ENCODE measurements at places on chromosomes 7 and 10.

GRCh38 chr7:35463176-35463700 is 209.3 kb upstream of the TBX20 start:
- no peak for DNase-seq

DNA sequence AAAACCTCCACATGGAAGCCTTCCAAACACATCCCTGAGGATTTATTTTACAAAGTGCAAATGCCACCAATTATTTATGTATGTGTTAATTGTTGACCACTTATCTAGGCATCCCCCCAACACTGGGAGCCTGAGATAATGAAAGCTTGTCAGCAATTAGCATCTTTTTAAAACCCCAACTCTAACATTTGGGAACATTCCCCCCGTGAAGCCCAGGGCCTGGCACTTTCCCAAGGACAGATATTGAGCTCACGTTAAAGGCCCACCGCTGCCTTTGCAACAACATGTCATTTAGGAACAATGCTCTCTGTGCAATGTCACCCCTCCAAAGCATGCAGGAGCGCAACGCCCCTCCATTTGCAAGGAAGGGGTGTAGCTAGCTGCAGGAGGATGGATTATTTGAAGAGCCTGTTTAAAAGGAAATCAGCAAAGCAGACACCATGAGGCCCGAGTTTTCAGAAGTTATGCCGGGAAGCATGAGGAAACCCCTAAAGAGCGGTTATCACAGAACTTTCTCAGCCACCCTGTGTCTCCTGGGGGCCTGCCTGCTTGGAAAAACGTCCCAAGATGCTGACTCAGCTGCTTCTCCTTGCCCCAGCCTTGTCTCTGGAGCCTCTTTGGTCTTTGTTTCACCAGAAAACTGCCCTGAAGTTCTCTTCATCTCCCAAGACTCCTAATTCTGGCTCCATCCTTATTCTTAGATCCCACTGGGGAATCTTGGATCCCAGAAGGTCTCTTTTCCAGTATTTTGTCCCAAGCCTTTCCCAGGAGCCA is 444.1 kb downstream of the GRID1 start:
- no peak for DNase-seq

GRCh38 chr10:97406064-97406463 is 4.9 kb upstream of the RRP12 start:
- DNase-seq = no peak

DNA sequence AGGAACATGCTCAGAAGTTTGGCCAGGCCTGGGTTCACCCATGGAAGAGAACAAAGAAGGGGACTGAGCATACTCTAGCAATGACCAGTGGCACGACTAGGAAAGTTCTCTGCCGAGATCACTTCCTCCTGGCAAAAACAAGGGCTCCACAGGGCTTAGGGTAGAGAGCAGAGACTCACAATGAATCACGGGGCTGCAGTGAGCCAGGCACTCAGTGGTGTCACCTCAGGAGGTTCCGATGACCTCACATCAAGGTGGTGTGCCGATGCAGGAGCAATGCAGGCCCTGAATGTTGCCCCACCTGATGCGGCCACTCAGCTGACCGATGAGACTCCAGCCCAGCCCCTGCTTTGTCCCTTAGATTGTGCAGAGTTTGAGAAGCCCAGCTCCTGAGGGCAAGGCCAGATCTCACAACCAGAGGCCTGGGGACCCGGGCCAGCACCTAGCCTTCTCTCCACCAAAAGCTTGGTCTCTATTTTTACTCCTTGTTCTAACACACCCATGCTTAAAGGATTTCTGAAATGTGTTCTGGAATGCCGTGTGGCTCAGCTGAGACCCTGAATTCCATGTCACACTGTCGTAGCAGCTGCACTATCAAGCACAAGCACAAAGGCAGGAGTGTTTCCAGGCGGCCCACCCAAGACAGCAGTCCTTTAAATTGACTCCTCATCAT is 60.9 kb downstream of the COBL start:
- no peak for DNase-seq

DNA sequence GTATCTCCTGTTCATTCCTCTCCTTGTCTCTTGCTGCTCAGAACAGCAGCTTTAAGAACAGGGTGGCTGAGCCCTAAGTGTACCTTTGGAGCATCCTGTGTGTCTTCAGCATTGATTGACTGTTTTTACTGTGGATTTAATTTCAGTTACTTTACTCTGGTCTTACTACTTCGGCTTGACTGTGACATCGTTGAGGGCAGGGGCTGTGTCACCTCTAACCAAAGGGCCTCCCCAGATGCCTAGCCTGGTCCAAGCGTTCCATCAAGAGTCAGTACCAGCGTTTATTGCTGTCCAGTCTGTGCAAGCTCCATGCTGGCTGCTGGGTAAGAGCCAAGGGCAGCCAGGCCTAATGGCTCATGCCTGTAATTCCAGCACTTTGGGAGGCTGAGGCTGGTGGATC is 32.4 kb downstream of the CCM2 start:
- DNase-seq = no peak

GRCh38 chr10:51367127-51367526 is 292.8 kb downstream of the PRKG1 start:
- no peak for DNase-seq

- DNase-seq = no peak
Measured at GRCh38 chr7:92332782-92333181, 87.0 kb downstream of the ANKIB1 start.

GRCh38 chr7:95104739-95105138 is 197.3 kb downstream of the PPP1R9A start:
- no peak for DNase-seq

- DNase-seq = peak; percentile 35
Measured at GRCh38 chr10:132158122-132158741, 28.5 kb upstream of the DPYSL4 start.

GRCh38 chr7:1969459-1970284 is 263.1 kb downstream of the MAD1L1 start:
- no peak for DNase-seq

GRCh38 chr7:3893789-3894153 is 592.7 kb downstream of the SDK1 start:
- no peak for DNase-seq

DNA sequence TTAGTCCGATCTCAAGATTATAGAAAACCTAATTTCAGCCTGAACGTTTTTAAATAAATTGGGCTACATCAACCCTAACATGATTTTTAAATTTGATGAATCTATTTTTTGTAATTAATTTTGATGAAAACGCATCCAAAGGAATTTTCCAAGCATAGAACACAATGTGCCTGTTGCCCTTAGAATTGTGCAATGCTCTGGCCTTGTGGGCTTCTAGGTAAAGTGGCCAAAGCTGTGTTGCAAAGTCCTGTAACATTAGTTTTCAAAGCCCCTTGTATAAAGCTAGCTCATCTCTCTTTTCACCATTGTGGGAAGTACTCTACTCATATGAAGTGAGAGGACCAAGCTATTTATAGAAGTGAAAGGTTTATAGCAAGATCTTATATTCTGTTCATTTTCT is 138.4 kb upstream of the PRPS1L1 start:
- DNase-seq = no peak

DNA sequence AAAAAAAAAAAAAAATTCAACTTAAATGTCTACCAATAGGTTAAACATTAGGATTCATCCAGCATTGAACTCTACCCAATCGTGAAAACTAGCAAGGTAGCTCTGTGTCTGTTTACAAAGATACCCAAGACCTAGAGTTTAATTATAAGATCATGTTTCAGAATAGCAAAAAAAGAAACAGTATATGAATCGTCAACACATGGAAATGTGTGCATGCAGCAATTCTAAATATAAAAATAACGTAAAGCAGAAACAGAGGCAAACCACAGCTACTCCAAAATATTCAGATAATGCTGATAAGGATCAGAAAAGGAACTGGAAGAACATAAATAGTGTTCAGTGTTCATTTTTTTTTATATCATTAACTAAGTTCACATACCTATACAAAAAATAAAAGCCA is 68.7 kb downstream of the AFAP1L2 start:
- no peak for DNase-seq

DNA sequence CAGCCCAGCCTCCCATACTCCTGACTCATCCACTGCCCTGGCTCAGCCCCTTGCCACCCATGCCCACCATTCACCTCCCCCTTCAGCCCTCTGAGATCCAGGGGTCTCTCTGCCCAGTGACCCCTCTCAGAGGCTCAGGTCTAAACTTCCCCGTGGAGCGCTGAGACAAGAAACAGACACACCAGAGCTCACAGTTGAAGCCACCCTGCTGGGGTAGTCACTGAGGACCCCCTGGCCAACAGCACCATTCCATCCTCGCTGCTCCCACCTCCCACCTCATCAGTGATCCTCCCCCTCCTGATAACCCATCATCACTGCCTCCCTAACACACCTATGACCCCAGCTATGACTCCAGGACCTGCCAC is 100.7 kb downstream of the GRID1 start:
- DNase-seq = peak; percentile 12

GRCh38 chr10:103144041-103144440 is 49.0 kb downstream of the NT5C2 start:
- DNase-seq = no peak

- DNase-seq = peak; percentile 99
Measured at GRCh38 chr10:32346134-32346550, 816 bp downstream of the EPC1 start.

DNA sequence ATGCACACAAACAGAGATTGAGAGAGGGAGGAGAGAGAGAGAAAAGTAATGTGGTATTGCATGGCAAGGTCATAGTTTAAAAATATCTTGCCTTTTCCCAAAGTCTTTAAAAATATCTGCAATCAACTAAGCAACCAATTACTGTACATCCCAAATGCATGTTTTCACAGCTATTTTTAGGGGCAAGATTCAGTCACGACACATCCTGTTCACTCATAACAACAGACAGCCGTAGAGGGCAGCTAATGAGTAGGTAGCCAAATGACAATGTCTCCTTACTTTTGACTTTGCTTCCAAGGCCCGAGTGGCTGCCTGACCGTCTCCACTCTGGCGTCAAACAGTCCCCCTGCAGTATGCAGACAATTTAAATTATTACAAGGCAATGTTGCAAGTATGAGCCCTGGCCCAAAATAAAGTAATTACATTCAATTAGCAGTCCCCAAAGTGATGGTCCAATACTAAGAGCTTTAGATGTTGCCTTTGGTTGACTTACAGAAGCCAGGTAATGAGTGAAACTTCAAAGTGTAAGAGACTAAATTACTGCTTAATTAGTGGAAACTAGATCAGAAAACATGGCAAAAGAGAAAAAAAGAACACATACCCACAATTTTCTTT is 162.9 kb downstream of the MBL2 start:
- DNase-seq = no peak

- DNase-seq = no peak
Measured at GRCh38 chr7:6169805-6170520, 102.5 kb downstream of the CYTH3 start.

DNA sequence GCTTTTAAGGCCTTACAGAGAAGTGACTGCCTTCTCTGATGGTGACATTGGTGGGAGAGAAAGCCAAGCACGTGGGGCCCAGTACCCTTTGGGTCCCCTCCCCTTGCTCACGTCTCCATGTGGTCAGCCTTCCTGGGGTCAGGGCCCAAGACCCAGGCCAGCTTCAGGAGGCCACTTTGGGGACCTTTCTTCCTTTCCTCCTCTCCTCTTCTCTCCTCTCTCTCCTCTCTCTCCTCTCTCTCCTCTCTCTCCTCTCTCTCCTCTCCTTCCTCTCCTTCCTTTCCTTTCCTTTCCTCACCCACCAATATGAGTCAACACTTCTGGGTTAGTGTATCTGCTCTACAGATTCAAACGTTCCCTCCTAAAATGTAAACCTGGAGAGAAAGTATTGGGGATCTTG is 96.9 kb upstream of the AGK start:
- DNase-seq = no peak

DNA sequence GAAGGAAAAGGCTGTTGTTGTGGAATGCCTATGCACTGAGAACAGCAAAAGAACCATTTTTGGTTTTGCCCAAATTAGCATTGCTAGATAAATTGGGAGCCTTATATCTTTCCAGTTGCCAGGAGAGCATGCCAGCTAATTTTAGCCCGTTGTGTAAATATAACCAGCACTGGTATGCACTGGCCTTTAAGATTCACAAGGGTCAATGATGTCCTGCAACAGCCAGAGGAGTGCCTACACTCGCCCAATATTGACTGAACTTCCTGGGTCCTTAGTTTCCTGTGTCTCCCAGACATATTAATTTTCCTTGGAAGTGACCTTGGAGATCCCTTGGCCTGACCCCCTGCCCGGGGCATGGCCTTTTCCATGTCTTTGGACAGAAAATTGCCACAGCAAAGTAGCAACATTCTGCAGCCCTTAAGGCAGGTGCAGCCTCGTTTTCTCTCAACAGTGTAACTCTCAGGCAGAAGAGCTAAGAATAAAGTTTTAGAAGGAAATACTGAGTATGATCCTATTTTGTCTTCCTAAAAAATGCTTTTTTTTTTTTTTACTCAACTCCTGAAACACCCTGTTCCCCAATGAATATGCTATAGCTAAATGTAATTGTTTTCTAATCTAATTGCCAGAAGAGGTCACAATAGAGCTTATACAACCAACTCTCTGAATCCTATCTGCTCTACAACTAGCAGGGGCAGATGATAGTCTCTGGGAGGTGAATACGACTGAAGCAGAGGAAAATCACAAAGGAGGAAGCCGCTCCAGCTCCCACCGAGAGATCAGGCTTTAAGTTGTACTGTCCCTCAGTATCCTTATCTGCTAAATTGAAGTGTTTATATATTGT is 131.9 kb upstream of the PCGF5 start:
- DNase-seq = no peak

DNA sequence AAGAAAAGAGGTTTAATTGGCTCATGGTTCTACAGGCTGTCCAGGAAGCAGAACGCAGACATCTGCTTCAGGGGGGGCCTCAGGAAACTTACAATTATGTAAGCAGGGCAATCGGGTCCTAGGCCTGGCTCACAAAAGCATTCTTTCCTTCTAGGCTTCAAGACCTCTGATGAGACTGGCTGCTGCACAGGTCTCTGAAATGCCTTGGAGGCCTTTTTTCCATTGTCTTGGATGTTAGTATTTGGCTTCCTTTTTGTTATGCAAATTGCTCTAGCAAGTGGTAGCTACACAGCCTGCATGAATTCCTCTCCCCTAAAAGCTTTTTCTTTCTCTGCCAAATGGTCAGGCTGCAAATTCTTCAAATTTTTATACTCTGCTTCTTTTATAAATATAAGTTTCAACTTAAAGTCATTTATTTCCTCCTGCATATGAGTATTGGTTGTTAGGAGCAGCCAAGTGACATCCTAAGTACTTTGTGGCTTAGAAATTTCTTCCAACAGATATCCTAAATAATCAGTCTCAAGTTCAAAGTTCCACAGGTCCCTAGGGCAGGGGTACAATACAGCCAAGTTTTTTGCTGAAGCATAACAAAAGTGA is 83.1 kb upstream of the SEMA3A start:
- no peak for DNase-seq

DNA sequence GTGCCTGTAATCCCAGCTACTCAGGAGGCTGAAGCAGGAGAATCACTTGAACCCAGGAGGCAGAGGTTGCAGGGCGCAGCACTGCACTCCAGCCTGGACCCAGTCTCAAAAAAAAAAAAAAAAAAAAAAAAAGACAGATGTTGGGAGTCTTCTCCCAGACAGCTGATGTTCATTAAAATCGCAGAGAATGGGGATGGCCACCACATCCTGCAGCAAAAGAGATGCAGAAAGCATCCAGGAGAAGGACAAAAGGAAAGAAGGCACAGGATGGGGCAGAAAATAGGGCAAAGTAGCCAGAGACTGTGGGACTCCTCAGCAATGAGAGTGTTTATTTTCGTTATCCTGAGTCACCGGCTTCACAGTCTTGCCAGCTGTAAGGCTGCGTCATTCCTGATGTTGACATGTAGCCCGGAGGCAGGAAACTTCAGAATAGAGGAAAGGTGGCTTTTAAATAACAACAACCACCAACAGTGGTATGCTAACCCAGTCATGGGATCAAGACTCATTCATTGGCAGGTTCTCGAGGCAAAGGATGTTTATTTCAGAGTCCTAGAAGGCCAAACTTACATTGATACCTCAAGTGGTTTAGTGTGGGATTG is 149.5 kb upstream of the SVIL start:
- DNase-seq = peak; percentile 82

- DNase-seq = no peak
Measured at GRCh38 chr7:28768577-28769147, 189.5 kb downstream of the TRIL start.
